ENCODE measurements at places on chromosomes 2 and 18.

DNA sequence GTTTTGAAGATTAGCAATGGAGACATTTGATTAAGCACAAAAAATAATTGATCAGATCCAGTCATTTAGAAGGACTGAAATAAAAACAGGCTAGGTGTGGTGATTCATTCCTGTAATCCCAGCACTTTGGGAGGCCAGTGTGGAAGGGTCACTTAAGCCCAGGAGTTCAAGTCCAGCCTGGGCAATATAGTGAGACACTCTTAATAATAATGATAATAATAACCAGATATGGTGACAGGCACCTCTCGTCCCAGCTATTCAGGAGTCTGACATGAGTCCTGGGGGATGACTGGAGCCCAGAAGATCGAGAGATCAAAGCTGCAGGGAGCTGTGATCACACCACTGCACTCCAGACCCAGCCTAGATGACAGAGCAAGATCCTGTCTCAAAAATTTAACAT, 3.5 kb upstream of the FN1 start:
- no peak for DNase-seq

GRCh38 chr18:51563396-51563795, 365.9 kb upstream of the MEX3C start:
- DNase-seq: no peak

DNA sequence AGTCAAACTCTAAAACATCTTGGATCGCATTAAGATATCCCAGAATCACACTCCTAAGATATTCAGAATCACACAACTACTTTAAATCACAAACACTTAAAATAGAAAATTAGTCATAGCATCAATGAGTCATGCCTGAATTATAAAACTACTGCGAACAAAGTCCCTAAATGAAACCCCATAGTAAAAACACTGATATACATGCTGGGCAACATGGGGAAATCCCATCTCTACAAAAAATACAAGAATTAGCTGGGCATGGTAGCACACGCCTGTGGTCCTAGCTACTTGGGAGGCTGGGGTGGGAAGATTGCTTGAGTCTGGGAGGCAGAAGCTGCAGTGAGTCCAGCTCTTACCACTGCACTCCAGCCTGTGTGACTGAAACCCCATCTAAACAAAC, 101.7 kb downstream of the COBLL1 start:
- DNase-seq: no peak

DNA sequence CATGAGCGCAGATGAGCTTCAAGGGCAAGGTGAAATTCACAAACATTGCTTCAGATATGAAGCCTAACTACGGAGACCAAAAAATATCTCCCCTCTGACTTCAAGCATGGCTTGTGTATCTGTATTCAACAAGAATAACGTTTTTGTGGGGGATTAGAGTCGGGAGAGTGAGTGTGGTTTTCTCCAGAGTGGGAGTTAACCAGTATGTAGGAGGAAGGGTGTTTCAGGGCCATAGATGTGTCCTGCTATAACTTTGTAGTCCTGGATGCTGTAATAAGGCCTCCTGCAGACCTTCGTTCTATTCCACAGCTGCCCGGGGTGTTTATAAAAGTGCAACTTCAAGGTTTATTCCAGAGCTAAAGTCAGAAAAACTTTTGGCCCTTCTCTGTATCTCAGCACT, 12.9 kb upstream of the C2orf74 start:
- no peak for DNase-seq

DNA sequence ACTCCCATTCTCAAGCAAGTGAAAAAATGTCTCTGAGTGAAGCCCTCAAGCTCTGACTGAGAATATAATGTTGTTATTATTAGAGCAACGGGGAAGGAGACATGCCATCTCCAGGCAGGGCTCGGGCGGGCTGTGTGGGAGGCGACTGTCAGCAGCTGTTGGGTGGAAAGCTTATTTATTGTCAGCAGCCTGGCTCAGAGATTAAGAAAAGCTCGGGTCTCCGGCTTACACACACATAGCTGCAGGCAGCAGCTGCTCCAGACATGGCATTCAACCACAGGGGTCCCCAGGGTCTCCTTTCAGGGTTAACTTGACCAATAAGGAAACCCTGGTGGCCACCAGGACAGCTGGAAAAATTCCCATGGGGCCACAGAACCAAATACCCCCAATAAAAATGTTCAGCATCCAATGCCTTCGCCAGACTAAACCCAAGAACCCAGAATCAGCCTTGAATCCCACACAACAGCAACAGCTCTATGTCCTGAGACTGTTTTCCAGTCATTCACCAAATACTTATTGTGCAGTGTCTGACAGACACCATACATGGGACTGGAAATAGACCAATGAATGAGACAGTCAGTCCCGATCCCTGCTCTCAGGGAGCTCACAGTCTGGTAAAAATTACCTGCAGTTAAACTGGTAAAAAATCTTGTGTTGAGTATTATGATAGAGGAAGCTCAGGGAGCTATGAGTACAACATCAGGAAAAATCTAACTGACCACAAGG, 70.5 kb upstream of the RTN4 start:
- DNase-seq: no peak

GRCh38 chr2:165674780-165675179, 119.3 kb downstream of the GALNT3 start:
- DNase-seq: no peak

GRCh38 chr2:46801731-46802664, 113.6 kb downstream of the MCFD2 start:
- peak; percentile 65 for DNase-seq

GRCh38 chr2:194822657-194823056, 834.4 kb upstream of the SLC39A10 start:
- no peak for DNase-seq

DNA sequence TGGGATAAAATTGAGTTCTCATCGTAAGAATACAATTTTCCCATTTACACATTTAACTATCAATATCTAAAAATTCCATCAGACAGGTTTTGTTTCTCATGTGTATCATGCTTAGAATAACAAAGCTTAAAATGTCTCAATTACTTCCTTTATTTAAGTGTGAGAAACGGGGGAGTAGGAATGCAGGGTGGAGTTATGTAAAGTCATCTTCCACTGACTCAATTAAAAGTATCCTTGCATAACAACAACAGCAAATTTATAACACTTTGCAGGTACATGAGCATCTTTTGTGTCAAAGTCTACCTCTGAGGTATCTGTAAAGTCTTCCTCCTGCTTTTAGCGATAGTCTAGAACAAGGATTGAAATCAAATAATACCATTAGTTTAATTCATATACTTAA, 327.1 kb downstream of the EPHA4 start:
- DNase-seq: no peak

DNA sequence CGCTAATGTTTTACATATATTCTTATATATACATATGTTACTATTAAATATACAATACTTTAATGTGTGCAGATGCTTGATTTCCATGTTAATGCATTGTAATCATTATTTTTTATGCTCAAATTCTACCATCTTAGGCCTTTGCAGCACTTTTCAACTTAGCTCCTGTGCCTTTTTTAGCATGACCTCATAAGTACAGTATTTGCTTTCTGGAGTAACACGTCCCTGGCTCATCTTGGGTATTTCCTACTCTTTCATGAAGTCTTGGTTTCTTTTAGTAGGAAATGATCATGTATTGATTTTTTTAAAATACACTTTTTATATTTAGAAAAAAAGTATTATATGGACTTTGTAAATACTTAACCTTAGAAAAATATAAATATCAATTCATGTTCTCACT, 36.5 kb downstream of the CAB39 start:
- no peak for DNase-seq

DNA sequence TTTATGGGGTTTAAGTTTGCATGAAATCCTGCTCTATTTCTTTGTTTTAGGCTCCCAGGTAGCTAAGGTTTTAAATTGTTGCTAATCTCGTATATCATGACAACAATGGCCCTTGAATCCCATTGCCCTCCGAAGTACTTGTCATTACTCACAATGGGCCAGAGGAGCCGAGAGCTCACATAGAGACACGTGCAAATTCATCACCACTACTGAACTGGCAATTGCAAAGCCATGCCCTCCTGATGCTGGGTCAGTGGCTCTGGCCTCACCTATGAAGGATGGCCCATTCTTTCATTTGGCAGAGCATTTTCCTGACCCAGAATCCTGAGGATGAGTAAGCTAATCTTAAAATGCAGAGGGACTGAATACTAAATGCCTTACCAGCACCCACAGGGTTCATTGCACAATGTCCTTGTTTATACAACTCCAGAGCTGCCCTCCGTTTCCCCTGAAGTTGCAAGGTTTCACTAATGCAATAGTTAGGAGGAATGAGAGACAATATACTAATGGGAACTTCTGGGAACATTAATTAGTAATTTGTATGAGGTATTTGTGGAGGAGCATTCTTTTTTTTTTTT, 71.6 kb upstream of the GAREM1 start:
- DNase-seq: no peak

DNA sequence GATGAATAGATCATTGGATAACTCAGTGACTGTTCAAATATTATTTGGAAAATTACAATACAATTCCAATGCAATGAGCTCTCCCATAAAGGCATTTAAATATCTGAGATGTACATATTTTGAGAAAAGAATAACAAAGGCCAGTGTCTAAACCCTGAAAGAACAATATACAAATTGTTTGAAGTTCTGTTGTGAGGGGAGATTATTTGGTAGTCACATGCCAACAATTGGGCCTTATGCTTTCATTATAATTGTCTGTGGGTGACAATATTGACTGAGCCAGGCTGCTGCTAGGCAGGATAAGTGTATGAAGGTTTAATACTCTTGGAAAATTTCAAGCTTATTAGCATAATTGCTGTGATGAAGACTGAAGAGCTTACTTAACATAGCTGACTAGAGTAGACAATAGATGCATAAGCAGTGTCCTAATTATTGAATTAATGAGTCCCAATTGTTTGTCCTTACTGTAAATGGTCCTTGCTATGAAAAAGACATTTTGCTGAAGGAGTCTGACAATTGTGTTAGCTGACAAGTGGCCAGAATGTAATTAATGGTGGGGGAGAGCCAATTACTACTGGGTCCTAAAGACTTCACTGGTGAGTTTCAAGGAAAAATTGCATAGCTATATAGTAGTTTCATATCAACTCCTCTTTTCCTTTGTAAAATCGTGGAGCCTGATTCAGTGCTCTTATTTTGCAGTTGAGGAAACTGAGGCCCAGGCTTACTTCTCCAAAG, 5.0 kb upstream of the SMAD2 start:
- no peak for DNase-seq

DNA sequence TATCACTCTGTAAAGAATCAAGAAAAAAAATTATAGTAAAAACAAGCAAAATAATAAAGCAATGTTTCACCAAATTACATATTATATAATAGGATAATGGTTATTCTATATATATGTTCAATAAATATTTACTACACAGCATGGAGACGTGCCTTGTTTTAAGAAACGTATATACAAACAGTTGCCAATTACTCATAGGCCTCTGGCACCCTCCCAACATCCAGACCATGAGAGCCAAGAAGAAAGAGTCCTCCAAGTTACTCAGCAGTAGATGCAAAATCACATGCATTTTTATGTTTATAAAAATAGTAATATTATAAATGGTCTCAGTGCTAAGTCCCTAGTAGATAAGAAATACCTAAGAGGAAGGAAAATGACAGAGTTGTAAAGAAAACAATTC, 64.8 kb downstream of the REV1 start:
- no peak for DNase-seq

GRCh38 chr2:142536492-142536891, 341.0 kb upstream of the KYNU start:
- no peak for DNase-seq

DNA sequence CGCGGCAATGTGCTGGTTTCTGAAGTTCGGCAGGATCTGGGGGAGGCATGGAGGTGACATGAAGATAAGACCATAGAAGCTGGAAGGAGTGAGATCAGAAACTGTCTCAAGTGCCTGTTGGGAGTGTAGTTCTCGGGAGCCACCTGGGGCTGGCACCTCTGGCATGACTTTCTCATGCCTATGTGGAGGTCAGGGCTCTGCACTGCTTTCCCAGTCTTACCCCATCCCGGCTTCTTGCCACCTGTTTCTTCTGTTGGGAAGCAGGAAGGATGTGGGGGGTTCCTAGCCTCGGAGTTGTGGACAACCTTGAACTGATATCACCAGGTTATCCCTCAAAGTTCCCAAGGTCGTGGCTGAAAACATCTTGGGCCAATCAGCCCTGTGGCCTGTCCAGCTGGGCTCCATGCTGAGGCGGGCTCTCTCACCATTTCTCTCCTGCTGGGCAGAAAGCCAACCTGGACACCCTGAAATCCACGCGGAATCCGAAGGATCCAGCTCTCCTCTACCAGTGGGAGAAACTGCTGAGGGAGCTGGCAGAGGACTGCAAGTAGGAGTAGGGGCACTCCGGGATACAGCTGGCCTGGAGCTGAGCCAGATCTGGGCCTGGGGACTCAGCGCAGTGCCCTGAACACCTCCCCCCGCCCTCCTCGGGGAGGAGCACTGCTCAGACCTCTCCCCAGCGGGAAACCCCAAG, 42.5 kb downstream of the FER1L5 start:
- no peak for DNase-seq

DNA sequence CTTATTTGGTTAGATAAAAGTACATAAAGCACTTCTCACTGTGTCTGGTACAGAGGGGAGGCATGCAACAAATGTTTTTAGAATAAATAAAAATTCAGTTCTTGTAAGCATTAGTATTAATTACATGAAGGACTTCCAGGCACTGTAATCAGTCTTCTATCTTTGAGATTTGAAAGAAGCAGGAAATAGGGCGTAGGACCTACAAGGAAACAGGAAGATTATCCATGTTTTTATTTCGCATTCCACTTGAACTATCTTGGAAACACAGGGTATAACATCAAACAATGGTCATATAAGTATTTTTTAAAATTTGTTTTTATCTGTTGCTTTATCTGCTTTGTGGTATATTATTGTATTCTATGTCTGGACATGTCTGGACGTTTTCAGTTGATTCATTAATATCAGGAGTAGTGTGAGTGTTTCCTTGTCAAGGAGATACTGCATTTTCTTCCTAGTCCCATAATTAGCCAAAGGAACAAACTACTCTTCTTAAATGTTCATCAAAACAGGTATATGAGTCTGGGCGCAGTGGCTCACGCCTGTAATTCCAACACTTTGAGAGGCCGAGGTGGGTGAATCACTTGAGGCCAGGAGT, 32.5 kb downstream of the BMPR2 start:
- DNase-seq: no peak

- DNase-seq: no peak
These were observed 339.4 kb downstream of the BCL11A start for GRCh38 chr2:60213865-60214625.
